ENCODE measurements at places on chromosomes 12 and 14. TPM values are rescaled to one million over a fixed set of nuclear protein-coding genes. Genes with fewer than 3 reads are reported as not detected.

Gene LMO3
- not detected for polyA plus RNA-seq

Gene HOXC9
- polyA plus RNA-seq: not detected

DNA sequence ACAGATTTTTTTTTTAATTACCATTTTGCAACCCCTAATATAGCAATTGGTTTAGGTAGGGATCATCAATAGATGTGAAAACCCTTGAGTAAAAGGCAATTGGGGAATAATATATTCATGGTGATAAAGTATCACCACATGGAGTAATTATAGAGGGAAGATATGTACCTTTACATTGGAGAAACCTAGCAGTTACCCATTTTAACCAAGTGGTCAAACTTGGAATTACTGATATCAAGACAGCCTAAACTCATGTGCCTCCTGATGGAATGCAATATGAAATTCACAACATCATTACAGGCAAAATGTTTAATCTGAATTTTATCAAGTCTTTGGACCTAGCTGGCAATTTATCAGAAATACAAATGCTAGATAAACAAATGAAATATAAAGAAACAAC lies 6.7 kb upstream of the SLC10A1 start:
- H3K36me3 ChIP-seq: peaks cover 12% of the 10 kb centered on the region
- peaks cover 5% of the 10 kb centered on the region for H3K27me3 ChIP-seq
- no peak for DNase-seq
- H3K4me3 ChIP-seq: no peak overlapping the region
- H3K27ac ChIP-seq: no peak overlapping the region
- H3K4me1 ChIP-seq: no peaks in the 10 kb centered on the region

- peaks cover 10% of the 10 kb centered on the region for H3K4me1 ChIP-seq
- no peaks in the 10 kb centered on the region for H3K27me3 ChIP-seq
- H3K36me3 ChIP-seq: peaks cover 49% of the 10 kb centered on the region
- DNase-seq: no peak
- peak overlapping the region; percentile 14 for H3K27ac ChIP-seq
Observed at GRCh38 chr12:68305278-68305677, 26.9 kb downstream of the MDM1 start.

GRCh38 chr14:65594153-65594881 lies 181.8 kb downstream of the FUT8 start:
- H3K36me3 ChIP-seq: peaks cover 7% of the 10 kb centered on the region
- no peaks in the 10 kb centered on the region for H3K27me3 ChIP-seq
- no peak overlapping the region for H3K4me3 ChIP-seq

DNA sequence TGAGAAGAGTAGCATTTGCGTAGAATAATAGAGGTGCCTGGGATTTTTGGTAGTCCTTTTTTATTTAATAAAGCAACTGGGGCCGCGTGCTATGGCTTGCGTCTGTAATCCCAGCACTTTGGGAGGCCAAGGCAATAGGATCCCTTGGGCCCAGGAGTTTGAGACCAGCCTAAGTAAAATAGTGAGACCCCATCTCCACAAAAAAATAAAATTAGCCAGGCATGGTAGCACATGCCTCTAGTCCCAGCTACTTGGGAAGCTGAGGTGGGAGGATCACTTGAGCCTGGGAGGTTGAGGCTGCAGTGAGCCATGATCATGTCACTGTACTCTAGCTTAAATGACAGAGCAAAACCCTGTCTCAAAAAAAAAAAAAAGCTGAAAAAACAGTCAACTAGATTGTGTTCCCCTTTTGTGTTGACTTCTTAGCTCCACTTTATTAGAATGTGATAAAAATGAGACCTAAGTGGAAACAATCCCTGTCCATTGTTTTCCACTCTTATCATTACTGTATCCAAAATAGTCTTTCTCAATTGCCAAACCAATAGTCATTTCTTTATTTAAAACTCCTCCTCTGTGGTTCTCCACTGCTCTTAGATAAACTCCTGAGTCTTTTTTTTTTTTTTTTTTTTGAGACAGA lies 7.4 kb downstream of the PRKCH start:
- no peaks in the 10 kb centered on the region for H3K36me3 ChIP-seq
- no peak overlapping the region for H3K27ac ChIP-seq
- peaks cover under 1% of the 10 kb centered on the region for H3K27me3 ChIP-seq
- no peak for DNase-seq
- no peak overlapping the region for H3K4me3 ChIP-seq
